ENCODE measurements at places on chromosomes 7 and 10. TPM values are rescaled to one million over a fixed set of nuclear protein-coding genes. Genes with fewer than 3 reads are reported as not detected.

- H3K4me1 ChIP-seq, result no peaks in the 10 kb centered on the region
- no peaks in the 10 kb centered on the region for H3K27me3 ChIP-seq
- DNase-seq, result peak; percentile 53
- H3K36me3 ChIP-seq, result peaks cover 20% of the 10 kb centered on the region
Measured at GRCh38 chr10:119933179-119933578, 40.6 kb downstream of the SEC23IP start.

DNA sequence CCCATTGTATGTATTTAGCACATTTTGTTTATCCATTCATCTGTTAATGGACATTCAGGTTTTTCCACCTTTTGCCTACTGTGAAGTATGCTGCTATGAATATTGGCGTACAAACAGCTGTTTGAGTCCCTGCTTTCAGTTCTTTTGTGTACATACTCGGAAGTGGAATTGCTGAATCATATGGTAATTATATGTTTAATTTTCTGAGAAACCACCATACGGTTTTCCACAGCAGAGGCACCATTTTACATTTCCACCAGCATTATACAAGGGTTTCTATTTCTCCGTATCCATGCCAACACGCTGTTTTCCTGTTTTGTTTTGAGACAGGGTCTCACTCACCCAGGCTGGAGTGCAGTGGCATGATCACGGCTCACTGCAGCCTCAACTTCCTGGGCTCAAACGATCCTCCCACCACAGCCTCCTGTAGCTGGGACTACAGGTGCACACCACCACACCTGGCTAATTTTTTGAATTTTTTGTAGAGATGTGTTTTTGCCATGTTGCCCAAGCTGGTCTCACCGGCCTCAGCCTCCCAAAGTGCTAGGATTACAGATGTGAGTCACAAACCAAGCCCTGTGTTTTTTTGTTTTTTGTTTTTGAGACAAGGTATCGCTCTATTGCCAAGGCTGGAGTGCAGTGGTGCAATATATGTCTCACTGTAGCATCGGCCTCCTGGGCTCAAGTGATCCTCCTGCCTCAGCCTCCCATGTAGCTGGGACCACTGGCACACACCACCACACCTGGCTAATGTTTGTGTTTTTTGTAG, 22.1 kb upstream of the FBXW4 start:
- H3K27ac ChIP-seq, result no peak overlapping the region
- H3K27me3 ChIP-seq, result no peaks in the 10 kb centered on the region
- no peaks in the 10 kb centered on the region for H3K4me1 ChIP-seq
- no peak overlapping the region for H3K4me3 ChIP-seq
- no peaks in the 10 kb centered on the region for H3K36me3 ChIP-seq

- H3K4me3 ChIP-seq, result no peak overlapping the region
- peaks cover 2% of the 10 kb centered on the region for H3K27me3 ChIP-seq
- H3K4me1 ChIP-seq, result no peaks in the 10 kb centered on the region
- no peak for DNase-seq
- no peaks in the 10 kb centered on the region for H3K36me3 ChIP-seq
Measured at GRCh38 chr7:35286422-35286821, 32.5 kb upstream of the TBX20 start.

SHH gene
- 0.94 TPM for total RNA-seq

MBLAC1 gene
- 4.8 TPM for total RNA-seq

Data from spinal cord (tissue), 10 donors.